Pancreas (tissue), 10 donors: ENCODE measurements at places on chromosomes 3 and 15. TPM values are rescaled to one million over a fixed set of nuclear protein-coding genes. Genes with fewer than 3 reads are reported as not detected.

- DNase-seq = no peak
Observed at GRCh38 chr3:56251343-56251945, 216.8 kb downstream of the ERC2 start.

DNA sequence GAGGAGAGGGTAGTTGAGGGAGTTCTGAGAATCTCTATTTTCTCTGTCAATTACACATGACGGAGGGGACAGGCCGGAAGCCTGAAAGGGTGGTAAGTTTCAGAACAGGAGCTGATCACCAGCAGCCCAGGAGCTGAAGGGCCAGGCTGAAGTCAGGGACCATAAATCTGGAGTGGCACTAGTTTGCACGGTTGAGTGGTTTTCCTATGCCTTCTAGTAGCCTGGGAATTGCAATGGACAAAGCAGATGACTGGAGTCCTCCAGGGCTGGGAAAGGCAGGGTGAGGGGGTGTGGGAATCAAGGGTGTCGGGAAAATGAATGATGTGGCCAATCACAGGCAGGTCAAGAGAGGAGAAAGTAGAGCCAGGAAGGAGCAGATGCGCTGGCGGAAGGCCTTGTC lies 72.5 kb downstream of the MAGEF1 start:
- no peak for DNase-seq

DNA sequence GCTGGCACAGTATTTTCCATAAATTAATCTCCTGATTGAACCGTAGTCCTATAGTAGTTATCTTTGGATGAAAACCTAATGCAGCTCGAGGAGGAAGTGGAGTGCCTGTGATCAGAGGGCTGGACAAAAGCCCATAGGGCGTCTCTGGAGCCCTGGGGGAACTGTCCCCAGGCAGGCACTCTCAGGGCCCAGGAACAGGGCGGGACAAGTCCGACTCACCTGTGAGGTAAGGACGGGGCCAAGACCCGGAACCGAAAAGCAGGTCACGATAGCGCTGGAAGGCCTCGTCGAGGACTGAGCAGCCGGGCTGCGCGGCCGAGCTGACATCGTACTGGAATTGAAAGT lies 341 bp downstream of the HEXA start:
- DNase-seq = no peak

DNA sequence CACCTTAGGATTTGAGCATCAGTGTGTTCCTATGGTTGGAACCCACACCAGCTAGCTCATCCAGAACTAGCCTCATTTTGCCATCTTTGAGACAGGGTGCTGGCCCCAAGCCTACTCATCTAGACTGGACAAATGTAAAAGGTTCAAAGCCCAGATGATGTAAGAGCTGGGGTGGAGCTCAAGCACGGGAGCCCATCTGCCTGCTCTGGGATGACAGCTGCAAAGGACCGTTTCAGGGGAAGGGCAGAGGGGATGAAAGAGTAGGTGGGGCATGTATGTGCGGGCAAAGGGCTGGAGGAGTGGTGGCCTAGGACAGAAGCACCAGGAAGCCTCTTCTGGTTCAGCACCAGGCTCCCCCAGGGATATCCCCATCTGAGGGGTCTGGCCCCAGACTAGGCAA lies 15.8 kb downstream of the CLK3 start:
- no peak for DNase-seq

DNA sequence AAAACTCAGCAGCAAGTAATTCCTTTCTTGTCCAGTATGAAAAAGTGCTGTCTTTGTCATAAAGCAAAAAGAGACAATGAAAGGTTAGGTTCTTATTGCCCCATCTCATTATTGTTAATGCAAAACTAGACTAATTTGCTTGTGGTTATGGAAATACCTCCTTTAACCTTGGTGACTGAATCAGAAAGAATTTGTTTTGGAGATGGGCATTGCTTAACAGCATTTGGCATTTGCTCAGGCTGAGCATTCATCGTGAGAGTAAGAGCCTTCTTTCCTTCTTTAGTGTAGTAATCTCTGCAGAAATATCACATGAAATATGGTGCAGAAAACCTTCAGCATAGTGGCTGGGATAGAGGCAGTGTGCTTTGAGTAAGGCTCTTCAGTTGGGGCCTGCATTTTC lies 103.1 kb downstream of the CNTN6 start:
- no peak for DNase-seq

- DNase-seq = no peak
Observed at GRCh38 chr3:159928666-159929065, 60.0 kb upstream of the IL12A start.

- no peak for DNase-seq
Observed at GRCh38 chr3:129708328-129708861, 101.9 kb upstream of the PLXND1 start.

DNA sequence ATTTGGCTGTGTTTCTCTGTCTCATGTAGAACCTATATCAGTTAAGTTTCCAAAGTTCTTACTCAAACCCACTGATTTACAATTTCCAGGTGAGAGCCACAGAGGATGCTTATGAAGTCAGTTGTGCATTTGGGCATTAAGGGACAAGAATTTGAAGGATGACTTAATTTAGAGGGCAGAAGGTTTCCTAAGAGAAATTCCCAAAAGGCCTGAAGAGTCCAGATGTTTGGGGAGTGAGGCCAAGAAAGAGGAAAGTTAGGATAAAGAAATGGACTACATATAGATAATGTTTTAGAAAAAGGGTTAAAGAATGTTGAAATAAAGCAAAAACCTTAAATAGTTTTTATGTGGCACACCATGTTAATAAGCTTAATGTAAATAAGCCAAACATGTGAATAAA lies 338.7 kb upstream of the GRM7 start:
- no peak for DNase-seq

GRCh38 chr3:42755681-42756578 lies 17.1 kb downstream of the CCDC13 start:
- DNase-seq = no peak

DNA sequence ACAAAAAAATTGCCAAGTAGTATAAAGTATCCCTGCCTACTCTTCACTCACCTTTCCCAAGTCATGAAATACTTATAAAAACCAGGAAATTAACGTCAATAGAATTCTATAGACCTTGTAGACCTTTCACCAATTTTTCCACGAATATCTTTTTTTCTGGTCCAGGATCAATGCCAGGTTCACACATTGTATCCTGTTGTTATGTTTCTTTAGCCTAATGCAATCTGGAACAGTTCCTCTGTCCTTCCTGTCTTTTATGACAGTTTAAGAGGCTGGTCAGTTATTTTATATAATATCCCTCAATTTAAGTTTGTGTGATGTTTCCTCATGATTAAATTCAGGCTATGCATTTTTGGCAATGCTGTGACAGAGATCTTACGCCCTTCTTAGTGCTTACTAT lies 63.2 kb upstream of the MAGI1 start:
- DNase-seq = no peak

- no peak for DNase-seq
Observed at GRCh38 chr3:36615861-36616260, 148.5 kb downstream of the DCLK3 start.

Gene ITIH1
- total RNA-seq = 1.9 TPM

Gene LMAN1L
- not detected for total RNA-seq

Gene COL6A5
- total RNA-seq = not detected

Gene SLC28A1
- not detected for total RNA-seq

Gene GTF2E1
- 6.3 TPM for total RNA-seq

Gene IL16
- 3.4 TPM for total RNA-seq

Gene C2CD4A
- 16.1 TPM for total RNA-seq

Gene FSTL1
- 86.9 TPM for total RNA-seq

Gene EHHADH
- 7.0 TPM for total RNA-seq

Gene EXD1
- total RNA-seq = not detected
